ENCODE measurements at places on chromosomes 6 and 20.
A peak's percentile ranks its signal among the peaks of the same experiment; 100 is the strongest.

DNA sequence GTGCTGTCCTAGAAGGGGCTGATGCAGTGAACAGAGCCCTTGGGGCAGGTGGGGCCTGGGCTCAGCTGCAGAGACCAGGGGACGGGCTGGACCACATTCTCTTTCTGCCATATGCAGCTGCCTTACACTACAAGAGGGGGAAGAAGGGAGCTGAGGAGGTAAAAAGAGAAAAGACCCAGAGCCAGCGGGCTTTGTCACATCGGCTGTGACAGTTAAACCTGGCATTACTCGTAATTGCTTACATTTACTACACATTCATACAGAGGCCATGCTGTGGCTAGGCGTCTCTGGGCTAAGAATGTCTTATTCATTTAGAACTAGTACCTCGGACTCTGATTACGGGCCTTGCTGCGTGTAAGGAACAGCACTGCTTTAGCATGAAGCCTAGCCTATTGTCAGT lies 12.8 kb upstream of the MAS1L start:
- DNase-seq, result no peak

- DNase-seq, result no peak
These were observed 336.8 kb upstream of the MANEA start for GRCh38 chr6:95240514-95240913.

DNA sequence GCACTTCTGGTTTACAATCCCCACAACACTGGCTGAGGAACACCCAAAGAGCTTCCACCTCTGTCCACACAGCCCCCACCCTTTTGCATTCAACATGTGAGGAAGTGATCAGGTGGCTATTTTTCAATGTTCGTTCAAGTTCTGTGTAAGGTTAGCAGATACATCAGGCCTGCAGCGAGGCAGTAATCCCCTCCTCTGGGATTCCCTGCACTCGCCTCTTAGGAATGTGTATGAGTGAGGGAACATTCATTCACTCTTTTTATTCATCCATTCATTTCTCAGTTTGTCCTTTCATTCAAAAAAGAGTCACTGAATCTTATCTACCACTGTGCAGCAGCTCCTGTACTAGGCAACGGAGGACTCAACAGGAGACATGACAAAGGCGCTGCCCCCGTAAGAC lies 236.4 kb upstream of the PRDM1 start:
- DNase-seq, result no peak

- no peak for DNase-seq
These were observed 39.0 kb downstream of the PLAGL1 start for GRCh38 chr6:143969077-143969476.

GRCh38 chr6:150153905-150154492 lies 11.2 kb downstream of the PPP1R14C start:
- no peak for DNase-seq

GRCh38 chr6:151370509-151371078 lies 20.8 kb downstream of the ZBTB2 start:
- no peak for DNase-seq

DNA sequence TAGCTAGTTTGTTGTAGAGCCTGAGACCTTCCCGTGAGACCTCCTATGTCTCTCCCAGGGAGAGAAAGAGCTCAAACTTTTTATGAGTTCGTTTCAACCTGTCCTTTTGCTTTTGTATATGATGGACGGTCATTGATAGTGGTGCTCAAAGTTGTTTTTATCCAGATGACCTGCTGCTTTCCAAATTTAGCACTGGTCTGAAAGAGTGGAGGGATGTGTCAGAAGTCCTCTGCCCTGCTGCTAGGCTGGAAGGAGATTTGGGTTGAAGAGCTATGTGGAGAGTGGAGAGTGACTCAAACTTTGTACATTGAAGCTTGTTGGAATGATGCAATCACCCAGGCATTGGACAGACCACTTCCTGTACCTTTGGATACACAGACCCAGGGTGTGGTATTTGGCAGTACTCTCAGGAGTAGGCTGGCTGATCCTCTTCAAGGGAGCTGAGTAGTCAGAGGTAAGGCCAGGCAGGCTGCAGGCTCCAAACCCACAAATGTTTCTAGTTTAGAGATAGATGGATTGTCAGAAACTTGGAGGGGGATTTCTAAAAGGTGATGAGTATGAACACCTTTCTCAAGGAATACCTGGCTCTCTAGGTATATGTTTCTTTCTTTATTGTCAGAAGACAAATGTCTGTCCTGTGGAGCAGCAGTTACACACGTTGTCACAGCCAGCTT lies 49.4 kb upstream of the RREB1 start:
- no peak for DNase-seq

DNA sequence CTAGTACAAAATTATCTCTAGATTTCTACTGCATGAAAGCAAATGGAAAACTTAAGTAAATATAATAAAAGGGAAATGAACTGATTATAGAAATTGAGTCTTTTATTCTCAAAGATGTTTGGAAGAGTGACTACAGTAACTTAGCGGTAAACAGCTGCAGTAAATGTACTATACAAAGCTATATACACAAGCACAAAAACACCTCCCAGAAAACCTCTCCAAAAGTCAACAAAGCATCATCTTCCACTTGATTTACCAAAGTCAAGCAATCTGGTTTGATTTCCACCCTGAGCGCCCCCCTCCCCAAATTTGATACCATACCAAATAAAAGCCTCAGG lies 142.1 kb upstream of the SHLD1 start:
- DNase-seq, result no peak

DNA sequence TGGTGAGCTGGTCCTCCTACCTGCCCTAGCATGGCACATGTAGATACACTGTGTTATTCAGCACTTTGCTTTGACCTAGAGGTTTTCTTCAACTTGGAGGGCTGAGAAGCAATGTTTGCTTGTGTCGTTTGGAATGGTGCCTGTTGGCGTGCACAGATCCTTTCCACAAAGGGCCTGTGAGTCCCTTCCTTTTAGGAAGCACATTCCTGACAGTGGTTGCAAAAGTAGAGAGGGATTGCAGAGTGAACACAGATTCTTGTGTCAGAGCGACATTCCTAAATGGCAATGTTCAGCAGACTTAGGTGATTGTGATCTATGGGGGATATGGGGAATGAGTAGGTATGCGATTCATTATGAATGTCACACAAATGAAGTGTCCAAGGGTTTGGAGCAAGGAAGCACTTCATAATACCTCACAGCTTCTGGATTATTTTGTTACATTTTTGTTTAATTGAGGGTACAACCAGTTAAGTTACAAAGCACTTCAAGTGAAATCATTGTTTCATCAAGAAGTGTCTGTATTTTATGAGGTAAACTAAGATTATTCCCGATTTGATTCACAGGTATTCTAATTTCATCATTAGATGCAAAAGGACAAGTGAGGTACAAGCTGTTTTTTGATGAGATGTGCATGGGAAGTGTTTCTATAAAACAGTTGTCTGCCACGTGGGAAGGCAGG lies 713 bp upstream of the RNF144B start:
- DNase-seq, result no peak

- DNase-seq, result no peak
These were observed 109.8 kb downstream of the ZDHHC14 start for GRCh38 chr6:157490611-157491269.

DNA sequence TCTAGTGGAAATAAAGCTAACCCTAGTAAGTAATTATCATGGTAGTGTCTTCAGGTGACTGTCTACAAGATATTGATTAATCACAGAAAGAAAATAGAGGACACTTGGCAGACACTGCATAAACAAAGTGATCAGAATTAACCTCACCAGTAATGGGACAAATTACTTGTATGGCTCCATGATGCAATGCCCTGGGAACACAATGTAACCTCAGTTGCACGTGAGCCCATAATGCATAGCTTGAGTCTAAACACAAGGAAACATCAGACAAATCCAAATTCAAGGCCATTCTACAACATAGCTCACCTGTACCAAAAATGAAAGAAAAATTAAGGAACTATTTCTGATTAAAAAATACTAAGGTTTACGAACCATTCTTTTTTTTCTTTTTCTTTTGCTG lies 92.4 kb upstream of the SSTR4 start:
- no peak for DNase-seq

DNA sequence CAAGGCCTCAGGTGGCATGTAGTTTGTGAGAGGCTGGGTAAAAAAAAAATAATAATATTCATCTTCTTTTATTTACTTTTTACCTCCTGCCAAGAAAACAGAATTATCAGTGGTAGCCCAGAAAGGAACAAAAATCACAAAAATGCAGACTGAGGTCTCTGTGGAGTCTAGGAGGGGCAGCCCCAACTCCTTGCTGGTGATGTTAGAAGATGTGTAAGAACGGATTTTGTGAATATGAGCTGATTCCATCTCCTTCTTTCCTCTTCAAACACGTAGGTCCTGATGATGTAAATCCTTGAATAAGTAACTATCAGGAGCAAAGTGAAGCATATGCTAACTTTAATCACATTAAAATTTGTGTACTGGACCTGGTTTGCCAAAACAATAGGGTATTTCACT lies 226.8 kb downstream of the EYA4 start:
- no peak for DNase-seq

DNA sequence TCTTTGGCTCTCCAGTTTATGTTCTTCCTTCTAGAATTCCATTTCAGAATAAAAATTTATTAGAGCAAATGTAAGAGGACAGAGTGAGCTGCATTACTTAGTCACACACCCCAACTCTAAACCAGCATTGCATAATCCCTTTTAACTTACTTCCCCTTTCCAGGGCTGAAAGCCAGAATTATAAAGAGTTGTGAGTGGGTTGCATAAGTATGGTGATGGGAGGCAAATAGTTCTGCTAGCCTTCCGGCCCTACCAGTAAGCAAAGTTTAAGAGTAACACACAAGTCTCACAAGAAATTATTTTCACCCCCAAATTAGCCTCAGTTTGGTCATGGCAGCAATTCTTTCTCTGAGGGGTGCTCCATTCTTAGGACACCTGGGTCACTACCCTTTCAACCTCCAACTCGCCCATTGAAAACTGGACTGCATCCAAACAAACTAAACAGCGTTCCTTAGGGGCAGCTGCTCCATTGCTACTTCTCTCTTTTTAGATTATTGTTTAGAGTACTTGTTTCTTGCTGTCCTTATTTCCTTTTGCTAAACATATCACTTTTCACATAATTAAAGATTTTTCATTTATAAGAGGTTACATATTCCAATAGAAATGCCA lies 1.6 kb downstream of the KIAA0408 start:
- no peak for DNase-seq

- peak; percentile 4 for DNase-seq
These were observed 44.1 kb downstream of the NHSL1 start for GRCh38 chr6:138454981-138455706.

GRCh38 chr20:44423480-44423879 lies 52.2 kb upstream of the TTPAL start:
- DNase-seq, result no peak

Measured in stimulated activated CD4-positive, alpha-beta T cell treated with anti-CD3 and anti-CD28 coated beads, Interleukin-1b, Interleukin-23, amount 100 ng/mL, for 1 hour (primary cell).